ENCODE measurements at places on chromosomes 12 and 14. TPM values are rescaled to one million over a fixed set of nuclear protein-coding genes. Genes with fewer than 3 reads are reported as not detected.

Gene MYO1H
- not detected for total RNA-seq

Gene PMCH
- not detected for total RNA-seq

Gene NGB
- not detected for total RNA-seq

Gene SMAGP
- 13.6 TPM for total RNA-seq

Gene DBX2
- not detected for total RNA-seq

Gene GPR137C
- 0.59 TPM for total RNA-seq

Gene PMEL
- total RNA-seq = 0.59 TPM

Gene BMP4
- 6.8 TPM for total RNA-seq

Gene LHX5
- not detected for total RNA-seq

Gene LRRC10
- not detected for total RNA-seq

Gene MYH6
- not detected for total RNA-seq

Gene ACSS3
- total RNA-seq = 22.4 TPM

Gene TPH2
- under 0.01 TPM for total RNA-seq

Gene PRPH
- not detected for total RNA-seq

Gene SLC25A21
- total RNA-seq = 0.29 TPM

Gene RAB5B
- 87.5 TPM for total RNA-seq

Gene DACT1
- total RNA-seq = 74.8 TPM

Gene AICDA
- total RNA-seq = not detected

Gene SLC2A13
- total RNA-seq = 12.3 TPM

Gene ADAM20
- 1.5 TPM for total RNA-seq

Gene GUCY2C
- total RNA-seq = not detected

Gene TCTN1
- 61.9 TPM for total RNA-seq

Gene DENND5B
- 18.8 TPM for total RNA-seq

Gene RDH5
- total RNA-seq = 32.2 TPM

Gene RERGL
- total RNA-seq = not detected

Gene KRT2
- not detected for total RNA-seq

Gene CIT
- total RNA-seq = 8.8 TPM

Gene KRT83
- total RNA-seq = not detected

Gene TAC3
- not detected for total RNA-seq

Gene PLEKHG7
- not detected for total RNA-seq

Gene DUSP16
- total RNA-seq = 5.1 TPM

Gene CD9
- total RNA-seq = 19.4 TPM

Measured in osteoblast (primary cell).